GM13976 (cell line): ENCODE measurements at places on chromosomes 6 and 20.

- peak; percentile 88 for DNase-seq
Measured at GRCh38 chr6:113854531-113855499, 2.3 kb upstream of the MARCKS start.

- no peak for DNase-seq
Measured at GRCh38 chr6:114824409-114824808, 481.6 kb upstream of the HS3ST5 start.

DNA sequence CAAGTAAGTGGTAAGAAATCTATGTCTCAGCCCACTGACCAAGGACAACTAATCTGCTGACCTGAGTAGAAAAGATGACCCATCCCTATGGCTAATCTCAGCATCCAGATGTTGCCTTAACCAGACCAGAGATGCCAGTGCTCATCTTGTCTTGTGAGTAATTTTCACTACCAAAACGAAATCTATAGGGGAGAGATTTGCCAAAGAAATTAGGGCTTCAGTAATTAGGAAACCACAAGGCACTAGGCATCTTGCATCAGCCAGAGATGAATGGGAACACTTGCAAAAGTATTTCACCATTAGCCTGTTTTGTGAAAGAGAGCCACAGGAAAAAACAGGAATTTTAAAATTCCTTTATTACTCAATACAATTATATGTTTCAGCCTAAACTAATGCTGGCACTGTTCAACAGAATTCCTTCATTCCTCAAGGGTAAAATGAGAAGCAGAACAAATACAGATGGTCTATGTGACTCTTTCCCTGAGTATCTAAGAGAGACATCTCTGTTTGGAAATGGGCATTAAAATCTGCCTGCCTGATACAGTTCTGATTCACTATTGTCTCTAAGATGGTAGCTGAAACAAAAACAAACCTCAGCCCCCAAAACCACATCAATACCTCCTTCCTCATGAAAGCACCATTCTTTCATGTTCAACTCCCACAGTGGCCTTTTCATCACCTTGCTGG, 87.8 kb downstream of the GMDS start:
- peak; percentile 31 for DNase-seq

- DNase-seq: no peak
Measured at GRCh38 chr20:35133735-35134134, 13.4 kb downstream of the EDEM2 start.

GRCh38 chr20:20505554-20505953, 137.7 kb downstream of the INSM1 start:
- peak; percentile 44 for DNase-seq

GRCh38 chr6:62192593-62192992, 93.4 kb downstream of the KHDRBS2 start:
- DNase-seq: no peak
